ENCODE measurements at places on chromosomes 13 and 19.
A peak's percentile ranks its signal among the peaks of the same experiment; 100 is the strongest.

DNA sequence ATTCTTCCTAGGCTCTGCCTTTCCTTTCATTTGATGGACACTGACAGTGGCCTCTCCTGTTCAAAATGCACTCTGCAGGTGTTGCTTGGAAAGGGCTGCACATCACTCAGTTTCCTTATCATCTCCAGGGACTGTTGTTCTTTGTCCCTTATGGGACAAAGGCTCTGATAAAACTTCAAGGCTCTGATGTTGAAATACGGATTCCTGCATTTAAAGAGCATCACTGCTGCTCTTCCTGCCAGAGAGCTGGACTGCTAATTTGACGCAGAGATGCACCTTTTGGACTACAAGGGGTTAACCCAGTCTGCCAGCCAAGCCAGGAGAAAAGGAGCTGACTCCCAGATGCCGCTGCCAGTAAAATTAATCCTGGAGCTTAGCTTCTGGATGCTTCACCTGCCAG, 952.1 kb downstream of the DIAPH3 start:
- no peak for DNase-seq

DNA sequence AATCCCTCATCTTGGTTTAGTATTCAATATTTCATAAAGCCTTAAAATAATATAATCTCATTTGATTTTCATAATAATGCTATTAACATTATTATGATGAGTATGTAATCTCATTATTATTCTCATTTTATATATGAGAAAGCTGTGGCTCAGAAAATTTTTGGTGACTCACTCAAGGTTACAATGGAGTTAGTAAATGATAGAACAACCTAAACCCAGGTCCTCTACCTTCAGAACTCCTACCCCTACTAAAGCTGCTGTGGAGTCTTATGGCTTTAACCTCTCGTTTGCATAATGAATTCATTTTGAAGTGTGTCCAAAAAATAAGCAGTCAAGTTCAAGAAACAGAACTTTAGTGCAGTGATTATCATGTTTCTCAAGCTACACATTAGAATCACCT, 226.3 kb downstream of the TBC1D4 start:
- no peak for DNase-seq

- DNase-seq, result peak; percentile 35
These were observed 71.6 kb downstream of the SHISA2 start for GRCh38 chr13:25980255-25980654.

DNA sequence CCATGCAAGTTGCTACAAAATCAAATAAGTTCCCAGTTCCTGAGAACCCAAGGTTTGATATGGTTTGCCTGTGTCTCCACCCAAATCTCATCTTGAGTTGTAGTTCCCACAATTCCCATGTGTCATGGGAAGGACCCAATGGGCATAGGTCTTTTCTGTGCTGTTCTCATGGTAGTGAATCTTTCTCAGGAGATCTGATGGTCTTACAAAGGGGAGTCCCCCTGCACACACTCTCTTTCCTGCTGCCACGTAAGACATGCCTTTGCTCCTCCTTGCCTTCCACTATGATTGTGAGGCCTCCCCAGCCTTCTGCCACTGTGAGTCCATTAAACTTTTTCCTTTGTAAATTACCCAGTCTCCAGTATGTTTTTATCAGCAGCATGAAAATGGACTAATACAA, 28.5 kb upstream of the TSHZ3 start:
- no peak for DNase-seq

- DNase-seq, result no peak
These were observed 14.6 kb upstream of the GPR4 start for GRCh38 chr19:45616704-45617017.

GRCh38 chr19:49165865-49166301, 8.3 kb downstream of the TRPM4 start:
- no peak for DNase-seq

- no peak for DNase-seq
These were observed 18.4 kb downstream of the CYTH2 start for GRCh38 chr19:48487544-48487943.

Data from hematopoietic multipotent progenitor cell treated with erythropoietin and hydrocortisone succinate and interleukin-3 and kit ligand, for 6 days (in vitro differentiated cells).